ENCODE measurements at places on chromosomes 7 and 10.

DNA sequence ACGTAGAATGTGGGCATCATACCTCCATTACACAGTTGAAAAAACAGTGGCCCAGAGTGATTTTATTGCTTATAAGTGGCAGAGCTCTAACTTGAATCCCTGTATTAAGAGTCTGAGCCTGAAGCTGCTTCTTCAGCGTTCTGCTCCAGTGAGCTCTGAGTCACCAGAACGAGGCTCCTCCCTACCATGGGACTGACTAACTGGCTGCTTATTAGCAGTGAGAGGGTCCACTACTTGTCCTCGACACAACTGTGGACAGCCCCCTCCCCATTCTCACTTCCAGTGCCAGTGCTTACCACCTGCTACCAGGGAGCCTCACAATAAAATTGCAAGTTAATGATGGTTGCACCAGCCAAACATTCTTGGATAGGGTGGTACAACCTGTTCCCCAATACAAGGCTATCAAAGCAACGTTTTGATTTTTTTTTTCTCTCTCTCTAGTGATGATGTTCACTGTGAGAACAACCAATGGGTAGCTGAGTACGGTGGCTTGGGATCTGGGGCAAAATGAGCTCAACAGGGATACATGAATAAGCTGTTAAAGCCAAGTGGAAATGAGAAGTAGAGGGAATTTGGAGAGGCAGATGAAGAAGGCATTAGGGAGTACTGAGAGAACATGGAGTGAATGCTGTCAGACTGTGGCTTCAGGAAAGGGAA, 2.7 kb upstream of the NRG3 start:
- no peak for DNase-seq

- no peak for DNase-seq
Measured at GRCh38 chr7:95330204-95330960, 6.0 kb upstream of the PON1 start.

DNA sequence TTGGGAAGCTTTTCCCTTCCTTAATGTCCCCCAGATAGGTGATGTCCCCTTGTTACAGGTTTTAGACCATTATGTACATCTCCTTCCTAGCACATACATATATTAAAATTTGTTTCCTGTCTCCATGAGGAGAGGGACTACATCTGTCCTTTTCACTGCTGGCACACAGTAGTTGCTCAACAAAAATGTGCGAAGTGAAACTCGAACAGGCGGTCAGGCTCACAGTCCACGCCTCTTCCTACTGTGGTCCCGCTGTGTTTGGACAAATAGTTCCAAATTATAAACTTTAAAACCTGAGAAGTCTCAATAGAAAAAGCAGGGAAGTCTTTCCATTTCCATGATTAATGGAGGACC, 1.2 kb upstream of the HHEX start:
- DNase-seq: no peak

DNA sequence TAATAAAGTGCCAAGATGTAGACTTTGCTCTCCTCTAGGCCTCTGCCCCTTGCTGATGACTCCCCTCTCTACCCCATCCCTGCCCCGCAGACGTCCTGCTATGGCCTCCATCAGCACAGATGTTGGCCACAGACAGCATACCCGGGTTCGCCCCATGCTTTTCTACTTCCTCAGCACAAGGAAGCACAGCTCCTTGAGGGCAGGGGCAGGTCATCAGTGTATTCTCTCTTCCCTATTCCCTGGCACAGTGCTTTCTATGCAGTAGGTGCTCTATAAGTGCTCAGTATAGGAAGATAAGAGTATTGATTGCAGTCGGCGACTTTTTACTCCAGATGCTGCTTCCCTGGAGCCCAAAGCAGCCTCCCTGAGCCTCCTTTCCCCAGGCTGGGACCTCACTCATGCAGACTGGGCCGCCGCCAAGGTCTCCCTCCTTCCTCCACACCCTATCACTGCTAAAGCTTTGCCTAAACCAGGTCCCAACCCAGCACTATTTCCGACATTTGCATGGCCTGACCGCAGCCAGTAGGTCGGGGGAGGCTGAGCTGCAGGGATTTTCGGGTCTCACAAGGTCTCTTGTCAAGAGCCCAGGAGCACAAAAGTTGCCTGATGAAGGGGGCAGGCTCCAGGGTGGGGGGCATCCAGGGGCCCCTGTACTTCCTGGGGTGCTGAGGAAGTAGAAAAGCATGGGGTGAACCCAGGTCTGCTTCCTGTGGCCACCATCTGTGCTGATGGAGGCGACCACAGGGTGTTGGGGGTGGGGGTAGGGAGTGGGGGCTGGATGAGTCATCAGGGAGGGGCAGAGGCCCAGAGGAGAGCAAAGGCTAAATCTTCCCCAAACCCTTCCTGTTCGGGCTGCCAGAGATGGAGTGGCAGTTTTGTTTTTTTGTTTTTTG, 8.0 kb downstream of the CALHM3 start:
- peak; percentile 41 for DNase-seq

- DNase-seq: no peak
Measured at GRCh38 chr7:19958309-19958896, 185.0 kb upstream of the TMEM196 start.

DNA sequence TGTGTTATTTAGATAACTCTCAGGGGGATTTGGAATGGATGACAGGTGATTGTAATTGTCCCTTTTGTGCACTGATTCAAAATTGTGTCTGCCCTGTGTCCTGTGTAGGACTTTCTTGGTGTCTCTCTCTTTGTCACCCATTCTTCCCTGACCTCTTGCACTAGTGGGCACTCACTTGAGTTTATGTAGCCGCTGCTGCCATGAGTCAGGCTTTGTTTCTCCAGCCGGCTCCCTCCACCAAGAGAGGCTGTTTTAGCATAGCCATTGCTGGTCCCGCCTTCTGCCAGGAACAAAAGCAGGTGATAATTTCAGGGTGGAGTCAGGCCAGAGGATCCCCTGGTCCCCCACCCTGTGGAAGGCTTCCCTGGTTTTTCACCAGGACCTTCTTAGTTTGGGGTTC, 8.4 kb downstream of the COL17A1 start:
- DNase-seq: no peak

DNA sequence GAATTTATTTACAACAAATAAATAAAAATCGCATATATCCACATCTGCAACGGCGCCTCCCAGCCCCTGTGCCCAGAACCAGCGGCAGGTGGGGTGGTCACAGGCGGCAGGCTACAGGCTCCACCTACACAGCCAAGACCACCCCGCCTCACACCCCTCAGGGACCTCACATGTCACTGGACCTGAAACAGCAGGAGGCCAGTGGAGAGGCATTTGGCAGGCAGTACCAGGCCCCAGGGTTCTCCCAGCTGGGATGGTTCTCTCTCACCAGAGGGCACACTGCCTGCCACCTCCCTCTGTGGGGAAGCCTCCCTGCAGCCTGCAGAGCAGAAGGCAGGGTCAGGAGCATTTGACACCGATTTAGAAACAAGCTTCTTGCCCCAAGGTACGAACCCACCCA, 81.5 kb downstream of the MAD1L1 start:
- DNase-seq: no peak

GRCh38 chr10:124132876-124133275, 39.5 kb upstream of the CHST15 start:
- no peak for DNase-seq

GRCh38 chr7:19772841-19773760, at the start of gene TMEM196:
TMEM196 (minus strand) TSS chr7:19773617; CDS start chr7:19772696, 921 bp downstream.
- DNase-seq: no peak

- no peak for DNase-seq
Measured at GRCh38 chr7:117728890-117729624, 144.2 kb downstream of the CTTNBP2 start.

GRCh38 chr10:97499561-97500296, 1.0 kb downstream of the UBTD1 start:
- DNase-seq: peak; percentile 65

DNA sequence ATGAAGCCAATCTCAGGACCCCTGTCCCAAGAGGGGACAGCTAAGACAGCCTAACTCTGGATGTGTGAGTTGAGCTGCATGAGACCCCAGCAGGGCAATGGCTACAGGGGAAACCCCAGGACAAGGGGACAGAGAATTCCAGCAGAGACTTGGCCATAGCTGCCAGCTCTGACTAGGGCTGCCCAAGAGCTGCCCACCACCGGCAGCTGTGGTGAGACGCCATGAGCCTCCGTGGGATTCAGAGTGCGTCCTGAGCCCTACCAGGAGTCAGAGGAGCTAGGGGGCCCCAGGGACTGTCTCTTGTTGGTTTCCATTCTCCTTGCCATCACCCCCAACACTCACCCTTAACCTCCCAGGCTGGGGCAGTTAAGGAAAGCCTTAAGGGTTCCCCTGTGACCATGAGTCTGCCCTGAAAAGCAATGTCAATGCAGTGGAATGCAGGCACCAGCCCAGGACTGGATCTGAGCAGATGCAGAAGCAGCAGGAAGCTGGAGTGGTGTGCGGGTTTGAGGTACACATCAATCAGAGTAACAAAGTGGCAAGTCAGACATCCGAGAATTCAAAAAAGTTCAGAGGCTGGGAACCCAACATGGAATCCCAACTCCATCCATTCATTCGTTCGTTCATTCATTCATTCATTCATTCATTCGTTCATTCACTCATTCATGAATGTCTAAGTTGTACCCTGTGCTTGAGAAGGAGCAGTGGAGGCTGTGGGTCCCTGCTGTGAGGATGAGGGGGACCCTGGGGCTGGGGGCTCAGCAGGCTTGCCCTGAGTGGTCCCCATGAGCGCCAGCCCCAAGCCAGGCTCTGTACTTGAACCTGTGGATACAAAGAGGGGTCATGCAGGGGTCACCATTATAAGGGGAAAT, 52.9 kb downstream of the C10orf120 start:
- DNase-seq: no peak

- DNase-seq: no peak
Measured at GRCh38 chr10:99880080-99880835, 97.8 kb downstream of the ABCC2 start.

DNA sequence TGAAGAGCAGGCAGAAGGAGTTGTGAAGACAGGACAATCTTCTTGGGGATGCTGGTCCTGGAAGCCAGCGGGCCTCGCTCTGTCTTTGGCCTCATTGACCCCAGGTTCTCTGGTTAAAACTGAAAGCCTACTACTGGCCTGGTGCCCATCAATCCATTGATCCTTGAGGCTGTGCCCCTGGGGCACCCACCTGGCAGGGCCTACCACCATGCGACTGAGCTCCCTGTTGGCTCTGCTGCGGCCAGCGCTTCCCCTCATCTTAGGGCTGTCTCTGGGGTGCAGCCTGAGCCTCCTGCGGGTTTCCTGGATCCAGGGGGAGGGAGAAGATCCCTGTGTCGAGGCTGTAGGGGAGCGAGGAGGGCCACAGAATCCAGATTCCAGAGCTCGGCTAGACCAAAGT, 1.5 kb downstream of the CHPF2 start:
- DNase-seq: no peak

- no peak for DNase-seq
Measured at GRCh38 chr10:114188001-114188400, 8.8 kb downstream of the TDRD1 start.

DNA sequence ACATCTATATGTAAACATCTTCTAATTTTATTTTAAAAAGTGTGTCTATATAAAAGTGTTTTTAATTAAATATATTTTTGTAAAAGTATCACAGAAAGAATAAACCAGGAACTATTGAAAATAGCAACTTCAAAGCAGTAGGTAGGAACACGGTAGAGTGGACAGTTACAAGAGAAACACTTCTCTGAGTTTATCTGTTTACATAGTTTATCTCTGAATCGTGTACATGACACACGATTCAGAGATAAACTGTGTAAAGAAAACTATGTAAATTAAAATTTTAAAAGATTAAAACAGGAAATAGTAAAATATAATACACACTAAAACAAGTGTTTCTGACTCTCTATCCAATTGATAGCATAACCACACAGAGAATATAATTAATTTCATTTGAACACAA, 25.1 kb upstream of the FAM170B start:
- DNase-seq: no peak

- no peak for DNase-seq
Measured at GRCh38 chr10:7378602-7379403, 32.0 kb downstream of the SFMBT2 start.

- DNase-seq: no peak
Measured at GRCh38 chr10:48285710-48286109, 11.2 kb upstream of the FRMPD2 start.

DNA sequence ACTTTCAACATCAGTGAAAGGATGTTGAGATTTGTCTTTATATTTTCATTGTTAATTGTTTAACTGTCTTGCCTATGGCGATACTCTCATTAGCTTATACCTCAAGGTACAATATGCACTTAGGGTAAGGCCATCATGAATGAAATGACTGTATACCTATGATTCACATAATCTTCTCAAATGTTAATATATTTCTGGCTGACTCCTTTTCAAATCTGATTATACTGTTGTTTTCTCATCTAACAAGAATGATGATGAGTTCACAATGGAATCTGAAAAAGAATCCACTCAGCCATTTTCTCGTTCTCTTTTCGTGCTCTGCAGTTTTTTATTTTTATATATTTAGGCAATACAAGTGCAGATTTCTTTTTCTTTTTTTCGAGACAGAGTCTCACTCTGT, 159.1 kb downstream of the ARHGAP12 start:
- DNase-seq: no peak

DNA sequence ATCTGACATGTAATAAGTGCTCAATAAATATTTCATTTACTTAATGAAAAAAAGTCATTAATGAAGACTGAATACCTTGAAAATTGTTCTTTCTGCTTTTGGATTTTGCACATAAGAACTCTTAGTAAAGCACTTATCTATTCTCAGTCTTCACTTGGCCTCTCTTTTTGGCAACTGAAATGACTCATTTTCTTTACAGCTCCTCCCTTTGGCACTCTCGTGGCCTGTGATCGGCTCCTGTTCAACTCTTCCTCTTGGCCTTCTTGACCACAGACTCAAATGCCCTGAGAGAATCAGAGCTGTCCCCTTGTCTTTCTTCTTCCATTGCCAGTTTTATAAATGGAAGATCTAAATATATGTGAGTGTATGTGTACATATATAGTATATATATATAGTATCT, 54.2 kb downstream of the FOXP2 start:
- no peak for DNase-seq

- no peak for DNase-seq
Measured at GRCh38 chr10:131677671-131678070, 223.1 kb upstream of the PPP2R2D start.

DNA sequence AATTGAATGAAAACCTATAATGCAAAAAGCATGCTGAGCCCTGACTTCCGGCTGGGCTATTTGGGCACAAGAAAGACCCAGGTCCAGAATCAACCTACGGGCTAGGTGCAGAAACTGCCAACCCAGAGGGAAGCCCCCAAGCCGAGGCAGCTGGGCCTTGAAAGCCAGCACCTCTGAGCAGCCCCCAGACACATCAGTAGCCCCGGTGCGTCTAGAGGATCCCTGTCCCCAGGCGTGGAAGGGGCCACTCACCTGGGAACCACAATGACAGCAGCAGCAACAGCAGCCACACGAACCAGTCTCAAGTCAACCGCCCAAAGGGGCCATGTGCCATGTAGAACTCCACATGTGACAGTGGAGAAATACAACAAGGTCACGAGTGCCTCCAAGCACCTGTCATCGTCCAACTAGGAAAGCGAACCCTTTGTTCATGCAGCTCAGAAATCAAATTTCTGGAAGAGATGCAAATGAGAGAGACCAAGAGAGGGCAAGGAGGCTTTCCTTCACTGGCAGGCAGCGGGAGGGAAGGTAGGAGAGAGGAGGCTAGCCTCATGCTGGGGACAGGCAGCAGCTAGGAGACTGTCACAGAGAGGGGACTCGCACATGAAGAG, 57.5 kb upstream of the CHST15 start:
- DNase-seq: no peak

Measured in colonic mucosa (tissue), 4 donors.